Non-pigmented ciliary epithelial cell (primary cell): ENCODE measurements at places on chromosomes 1 and 21.

GRCh38 chr21:35831230-35831629 lies 229.1 kb downstream of the SETD4 start:
- no peak for DNase-seq

- DNase-seq: no peak
These were observed 20.6 kb upstream of the TMEM51 start for GRCh38 chr1:15132965-15133364.

DNA sequence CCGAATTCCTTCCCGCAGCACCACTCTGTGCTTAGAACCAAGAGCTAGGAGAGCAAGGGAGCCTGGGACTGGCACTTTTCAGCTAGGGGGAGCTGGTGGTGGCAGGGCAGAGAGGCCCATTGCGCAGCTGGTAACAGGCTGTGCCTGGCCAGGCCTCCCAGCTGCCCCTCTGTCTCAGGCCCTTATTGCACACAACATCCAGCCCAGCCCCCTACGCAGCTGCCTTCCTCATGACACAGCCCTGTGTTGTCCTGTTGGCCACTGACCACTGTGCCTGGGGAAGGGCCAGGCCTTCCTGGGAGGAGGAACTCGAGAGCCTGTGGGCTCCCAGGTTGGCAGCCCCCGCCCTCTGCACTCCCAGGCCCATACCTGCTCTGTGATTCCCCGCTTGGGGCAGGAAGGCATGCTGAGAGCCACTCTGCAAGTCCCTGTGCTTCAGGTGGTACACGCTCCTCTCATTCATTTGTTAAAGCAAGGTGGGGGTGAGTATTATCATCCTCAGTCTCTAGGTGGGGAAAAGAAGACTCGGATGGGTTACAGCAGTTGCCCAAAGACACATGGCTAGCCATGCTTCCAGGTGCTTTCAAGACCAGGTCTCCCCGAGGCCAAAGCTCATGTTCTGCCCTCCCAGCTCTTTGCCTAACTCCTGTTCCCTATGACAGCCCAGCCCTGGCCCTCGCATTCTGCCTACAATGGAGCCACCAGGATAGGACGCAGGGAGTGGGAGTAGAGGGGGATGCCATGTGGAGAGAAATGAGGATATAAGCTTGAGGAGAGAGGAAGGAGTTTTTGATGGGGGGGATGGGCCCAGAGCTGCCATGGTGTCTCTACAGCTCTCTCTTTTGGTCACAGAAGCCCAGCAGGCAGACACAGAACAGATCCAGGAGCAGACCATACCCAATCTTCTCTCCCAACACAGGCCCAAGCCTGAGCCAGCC lies 81.8 kb downstream of the TMEM53 start:
- DNase-seq: no peak

- DNase-seq: no peak
These were observed 124.0 kb downstream of the KCNH1 start for GRCh38 chr1:211009944-211010343.
